ENCODE measurements at places on chromosomes 11 and 22. TPM values are rescaled to one million over a fixed set of nuclear protein-coding genes. Genes with fewer than 3 reads are reported as not detected.

GNG3 gene
- total RNA-seq, result not detected

CYTH4 gene
- 12.2 TPM for total RNA-seq

SYT9 gene
- 5.1 TPM for total RNA-seq

OTOG gene
- 0.23 TPM for total RNA-seq

ZNF280B gene
- 2.0 TPM for total RNA-seq

ART1 gene
- total RNA-seq, result 3.3 TPM

TNNT3 gene
- 410 TPM for total RNA-seq

All from metanephros (tissue), 2 donors.